Liver (tissue), 10 donors: ENCODE measurements at places on chromosomes 7 and 10. TPM values are rescaled to one million over a fixed set of nuclear protein-coding genes. Genes with fewer than 3 reads are reported as not detected.

DYNC1I1 gene
- 0.30 TPM for polyA plus RNA-seq

DNA sequence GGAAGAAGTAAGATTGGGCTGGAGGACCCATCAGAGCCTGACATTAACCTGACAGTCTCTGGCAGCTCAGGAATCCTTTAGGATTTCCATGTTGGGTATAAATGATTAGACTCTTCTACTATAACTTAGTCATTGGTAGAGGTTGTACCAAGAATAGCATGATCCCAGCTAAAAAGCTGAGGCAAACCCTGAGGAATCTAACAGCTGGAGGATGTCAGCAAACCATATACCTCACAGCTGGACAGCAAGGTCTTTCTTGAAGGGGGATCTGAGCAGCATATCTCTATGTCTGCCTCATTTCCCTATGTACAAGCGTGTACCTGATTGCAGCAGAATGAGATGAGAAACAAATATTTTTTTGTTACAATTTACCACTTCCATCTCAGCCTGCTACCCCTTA lies 103.2 kb downstream of the NPSR1 start:
- DNase-seq, result no peak
- H3K36me3 ChIP-seq, result no peaks in the 10 kb centered on the region
- no peak overlapping the region for H3K4me3 ChIP-seq
- no peaks in the 10 kb centered on the region for H3K27me3 ChIP-seq

ACTR3C gene
- polyA plus RNA-seq, result 30.1 TPM

GRCh38 chr7:3404501-3404900 lies 103.4 kb downstream of the SDK1 start:
- no peaks in the 10 kb centered on the region for H3K36me3 ChIP-seq
- no peaks in the 10 kb centered on the region for H3K27me3 ChIP-seq
- no peak overlapping the region for H3K4me3 ChIP-seq
- no peaks in the 10 kb centered on the region for H3K4me1 ChIP-seq
- no peak overlapping the region for H3K27ac ChIP-seq
- DNase-seq, result no peak
